ENCODE measurements at places on chromosomes 7 and 10.

DNA sequence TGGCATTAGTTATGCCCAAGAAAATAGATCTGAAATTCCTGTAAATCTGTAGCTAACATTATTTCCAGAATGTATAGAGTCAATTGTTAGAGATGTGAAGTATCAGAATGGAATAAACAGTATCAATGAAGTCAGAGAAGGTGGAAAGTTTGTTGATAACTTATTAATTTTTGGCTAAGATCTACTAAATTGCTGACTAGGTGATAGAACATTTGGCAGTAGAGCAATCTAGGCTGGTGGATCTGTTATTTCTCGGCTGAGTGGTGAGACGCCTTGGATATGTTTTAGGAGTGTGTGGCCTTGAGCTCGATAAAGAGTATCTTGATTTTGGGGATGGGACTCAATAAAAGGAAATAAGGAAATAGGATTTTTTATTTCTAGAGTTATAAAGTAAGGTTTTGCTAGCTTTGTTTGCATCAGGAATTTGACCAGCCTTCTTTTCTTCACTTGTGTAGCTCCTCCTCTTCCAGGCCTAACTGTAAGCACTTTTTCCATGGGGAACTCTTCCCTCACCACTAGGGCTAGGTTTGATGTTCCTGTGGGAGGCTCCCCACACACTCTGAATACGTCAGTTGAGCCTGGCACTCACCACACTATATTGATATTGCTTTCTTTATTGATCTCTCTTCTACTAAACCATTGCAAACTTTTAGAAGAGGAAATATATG, 86.8 kb upstream of the CSTF2T start:
- no peak for DNase-seq

GRCh38 chr10:102352066-102352715, 43.3 kb upstream of the NFKB2 start:
- DNase-seq, result peak; percentile 46

GRCh38 chr7:23520582-23520981, 11.2 kb downstream of the TRA2A start:
- no peak for DNase-seq

DNA sequence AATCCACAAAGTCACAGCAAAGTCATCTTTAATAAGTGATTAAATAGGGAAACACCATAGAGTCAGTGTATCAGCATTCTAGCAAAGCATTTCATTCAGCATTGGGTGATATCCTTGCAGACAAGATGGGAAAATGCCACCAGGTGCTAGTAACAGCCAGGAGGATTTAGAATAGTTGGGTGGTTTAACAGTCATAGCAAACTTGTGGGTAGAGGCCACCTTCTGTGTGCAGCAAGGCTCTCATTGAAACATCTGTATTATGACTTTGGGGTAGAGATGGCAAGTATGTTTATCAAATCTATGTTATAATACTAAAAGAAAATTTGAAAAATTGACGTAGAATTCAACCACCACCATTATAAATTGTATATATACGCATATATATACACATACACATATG, 26.4 kb upstream of the ADO start:
- DNase-seq, result no peak

DNA sequence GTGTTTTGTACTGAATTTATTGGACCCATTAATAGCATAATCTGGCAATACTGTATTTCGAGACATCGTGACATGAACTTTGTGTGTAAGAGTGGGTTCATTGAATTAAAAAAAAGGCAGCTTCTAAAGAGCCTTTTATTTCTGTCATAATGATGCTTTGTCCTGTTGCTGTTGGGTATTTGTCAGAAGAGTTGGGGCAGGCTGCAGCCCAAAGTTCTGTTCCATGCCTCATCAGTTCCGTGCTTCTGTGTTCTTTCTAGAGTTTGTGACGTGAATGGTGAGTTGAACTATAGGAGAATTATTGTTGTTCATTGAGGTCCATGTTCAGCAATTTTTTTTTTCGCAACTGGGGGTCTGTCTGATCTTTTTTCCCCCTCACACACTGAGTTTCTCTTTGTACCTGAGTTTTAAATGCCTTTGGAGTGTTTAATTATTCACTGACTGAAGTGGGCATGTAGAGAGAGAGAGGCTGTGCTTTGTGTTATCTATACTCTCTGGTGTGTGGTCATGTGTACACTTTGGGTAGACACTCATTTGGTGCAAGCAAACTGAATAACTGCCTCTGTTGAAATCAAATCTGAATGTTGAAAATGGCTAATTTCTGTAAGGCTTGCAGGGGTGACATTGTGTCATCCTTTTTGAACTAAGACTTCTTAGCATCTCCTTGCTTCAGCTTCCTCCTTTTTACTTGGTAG, 69.8 kb downstream of the ADD3 start:
- DNase-seq, result no peak

- DNase-seq, result no peak
These were observed 37.5 kb upstream of the PIK3CG start for GRCh38 chr7:106827626-106828025.

DNA sequence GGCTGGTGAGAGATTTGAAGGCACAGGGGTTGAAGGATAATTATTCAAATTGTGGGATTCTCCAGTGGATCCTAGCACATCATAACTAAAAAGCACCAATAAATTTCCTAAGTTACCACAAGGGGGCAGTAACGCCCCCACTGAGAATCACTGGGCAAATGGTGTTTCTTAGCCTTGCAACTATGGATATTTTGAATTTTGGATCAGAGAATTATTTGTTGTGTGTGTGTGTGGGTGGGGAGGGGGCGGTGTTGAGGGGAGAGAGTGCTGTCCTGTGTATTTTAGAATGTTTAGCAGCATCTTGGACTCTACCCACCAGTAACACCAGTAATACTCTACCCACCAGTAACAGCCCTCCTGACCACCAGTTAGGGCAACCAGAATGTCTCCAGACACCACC, 63.3 kb upstream of the PRKG1 start:
- DNase-seq, result no peak

GRCh38 chr10:76559892-76560220, 1077.8 kb downstream of the KCNMA1 start:
- DNase-seq, result no peak

DNA sequence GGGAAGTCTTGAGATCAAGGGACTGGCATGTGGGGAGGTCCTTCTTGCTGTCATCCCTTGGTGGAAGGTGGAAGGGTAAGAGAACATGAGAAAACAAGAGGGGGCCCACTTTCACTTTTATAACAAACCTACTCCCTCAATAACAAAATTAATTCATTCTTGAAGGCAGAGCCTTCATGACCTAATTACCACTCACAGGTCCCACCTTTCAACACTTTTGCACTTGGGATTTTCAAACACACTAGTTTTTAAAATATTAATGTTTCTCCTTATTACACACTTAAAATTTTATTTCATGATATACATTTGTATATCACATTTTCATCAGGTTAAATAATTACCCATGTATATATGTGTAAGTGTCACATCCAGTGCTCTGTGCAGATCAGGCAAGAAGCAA, 2.0 kb downstream of the ST7 start:
- no peak for DNase-seq

GRCh38 chr10:123134915-123135414, 805 bp upstream of the HMX3 start:
- DNase-seq, result no peak

- DNase-seq, result peak; percentile 14
These were observed 461 bp upstream of the FIGNL1 start for GRCh38 chr7:50450590-50451032.

DNA sequence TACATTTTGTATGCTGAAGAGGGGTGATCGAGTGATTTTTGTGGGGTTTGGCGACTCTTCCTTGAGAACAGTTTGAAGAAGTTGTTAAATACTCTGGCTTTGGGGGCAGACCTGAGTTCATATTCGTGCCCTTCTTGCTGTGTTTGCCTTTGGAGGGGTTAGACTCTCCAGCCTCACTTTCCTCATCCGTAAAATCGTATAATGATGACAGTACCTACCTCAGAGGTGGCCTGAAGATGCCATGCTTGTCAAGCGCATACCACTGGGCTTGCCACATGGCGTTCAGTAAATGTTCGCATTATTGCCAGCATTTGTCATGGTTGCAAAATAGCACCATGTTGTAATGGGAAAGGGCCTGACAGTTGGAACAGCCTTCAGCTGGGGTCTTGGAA, 1.3 kb downstream of the STK17A start:
- DNase-seq, result no peak

DNA sequence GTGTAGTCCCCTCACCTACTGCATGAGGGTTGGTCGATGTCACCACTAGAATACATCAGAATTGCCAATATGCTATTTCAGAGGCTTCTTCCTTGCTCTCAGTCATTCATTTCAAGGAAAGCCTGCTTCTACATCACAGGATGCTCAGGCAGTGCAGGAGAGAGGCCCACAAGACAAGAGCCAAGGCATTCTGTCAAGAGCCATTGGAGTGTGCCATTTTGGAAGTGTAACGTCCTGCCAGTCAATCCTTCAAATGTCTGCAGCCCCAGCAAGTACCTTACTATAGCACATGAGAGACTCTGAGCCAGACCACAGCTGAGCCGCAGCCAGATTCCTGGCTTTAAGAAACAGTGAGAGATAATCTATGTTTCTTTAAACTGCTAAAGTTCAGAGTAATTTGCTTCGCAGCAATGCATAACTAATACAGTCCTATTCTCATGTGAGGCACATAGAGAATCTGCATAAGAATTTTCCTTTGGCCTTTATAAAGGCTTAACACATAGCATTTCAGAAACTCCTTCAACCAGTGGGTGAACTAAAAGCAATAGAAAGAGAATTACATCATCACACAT, 166.5 kb upstream of the GNAI1 start:
- DNase-seq, result no peak

DNA sequence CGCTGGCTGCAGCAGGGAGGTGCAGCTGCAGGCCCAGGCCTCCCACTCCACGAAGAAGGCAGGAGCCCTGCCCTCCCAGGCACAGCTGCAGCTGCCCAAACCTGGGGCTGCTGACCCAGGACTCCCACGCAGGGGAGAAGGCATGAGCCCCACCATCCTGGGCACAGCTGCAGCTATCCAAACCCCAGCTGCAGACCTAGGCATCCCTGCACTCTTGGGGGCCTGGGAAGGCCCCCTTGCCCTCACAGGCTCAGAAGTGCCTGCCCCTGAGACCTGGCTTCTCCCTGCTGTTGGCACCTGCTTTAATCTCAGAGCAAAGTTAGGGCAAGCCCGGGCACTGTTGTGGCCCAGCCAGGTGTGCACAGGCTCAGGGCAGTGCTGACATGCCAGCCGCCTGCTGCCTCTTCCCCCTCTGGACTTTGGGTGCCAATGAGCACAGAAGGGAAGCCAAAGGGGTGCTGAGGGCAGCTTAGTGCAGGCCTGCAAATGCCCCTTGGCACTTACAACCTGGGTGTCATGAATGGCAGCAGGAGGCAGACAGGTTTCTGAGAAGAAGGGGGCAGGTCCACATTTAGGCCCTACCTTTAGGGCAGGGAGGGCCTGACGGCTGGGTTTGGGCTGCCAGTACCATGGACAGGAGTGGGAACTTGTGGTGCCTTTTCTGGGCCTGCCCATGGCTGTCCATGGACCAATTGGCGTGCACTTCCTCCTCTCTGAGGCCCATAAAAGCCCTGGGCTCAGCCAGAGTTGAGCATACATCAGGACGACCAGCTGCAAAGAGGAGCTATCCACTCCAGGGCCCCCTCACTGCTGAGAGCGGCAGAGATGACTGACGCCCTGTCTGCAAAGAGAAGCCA, 31.1 kb downstream of the CRTAC1 start:
- no peak for DNase-seq

DNA sequence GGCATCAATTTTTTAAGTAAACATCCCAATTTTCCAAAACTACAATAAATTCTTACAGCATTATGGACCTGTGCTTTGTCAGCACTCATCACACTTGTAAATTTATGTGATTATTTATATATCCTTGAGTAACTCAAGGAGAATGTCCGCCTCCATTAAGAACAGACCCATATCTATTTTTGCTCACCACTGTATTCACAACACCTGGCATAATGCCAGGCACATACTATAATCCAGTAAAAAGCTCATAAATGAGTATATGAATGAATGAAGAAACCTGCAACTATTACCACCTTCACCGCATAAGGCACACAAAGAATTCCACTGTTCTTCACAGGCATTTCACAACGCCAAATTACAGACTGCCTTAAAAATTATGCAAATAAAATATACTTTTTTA, 46.9 kb downstream of the MINDY3 start:
- DNase-seq, result no peak

GRCh38 chr10:78991187-78991586, 77.6 kb upstream of the ZMIZ1 start:
- no peak for DNase-seq

DNA sequence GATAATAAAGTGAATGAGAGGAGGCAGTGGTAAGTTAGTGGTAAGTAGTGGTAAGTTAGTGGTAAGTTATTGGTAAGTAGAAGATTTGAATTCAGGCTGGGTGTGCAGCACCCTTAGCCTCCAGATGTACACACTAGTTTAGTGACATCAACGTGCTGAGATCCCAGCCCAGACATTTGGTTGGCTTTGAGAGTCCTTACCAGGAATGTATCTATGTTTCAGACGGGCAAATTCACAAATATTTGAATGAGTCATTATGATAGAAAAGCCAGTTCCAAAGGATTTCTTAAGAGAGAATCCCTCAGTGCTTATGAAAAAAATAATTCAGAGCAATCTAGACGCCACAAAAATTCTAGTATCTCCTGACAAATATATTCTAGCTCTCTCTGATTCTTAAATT, 70.0 kb downstream of the ARL4A start:
- DNase-seq, result no peak

GRCh38 chr7:139232377-139232717, 1.3 kb downstream of the UBN2 start:
- no peak for DNase-seq

- no peak for DNase-seq
These were observed 75.3 kb upstream of the IL6 start for GRCh38 chr7:22651534-22652243.

- no peak for DNase-seq
These were observed 2.8 kb upstream of the DEPP1 start for GRCh38 chr10:44981172-44982113.

DNA sequence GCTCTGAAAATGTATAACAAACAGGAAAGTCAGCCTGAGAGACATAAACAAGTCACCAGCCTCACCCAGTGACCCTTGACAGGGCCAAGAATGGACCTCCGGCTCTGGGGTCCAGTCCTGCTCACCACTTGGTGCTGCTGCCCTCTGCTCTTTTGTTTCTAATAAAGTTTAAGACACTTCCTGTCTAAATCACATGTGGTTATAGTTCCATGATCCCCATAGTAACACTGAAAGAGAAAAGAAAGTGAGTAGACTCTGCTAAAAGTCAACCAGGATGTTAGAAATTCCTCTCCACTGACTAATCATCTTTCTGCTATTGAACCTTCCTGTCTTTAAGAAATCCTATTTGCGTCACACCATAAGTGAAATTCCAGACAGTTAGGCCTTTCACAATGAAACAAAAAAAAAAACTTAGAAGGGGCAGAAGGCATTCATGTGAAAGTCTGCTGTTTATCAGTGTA, 179.2 kb upstream of the BET1 start:
- no peak for DNase-seq

DNA sequence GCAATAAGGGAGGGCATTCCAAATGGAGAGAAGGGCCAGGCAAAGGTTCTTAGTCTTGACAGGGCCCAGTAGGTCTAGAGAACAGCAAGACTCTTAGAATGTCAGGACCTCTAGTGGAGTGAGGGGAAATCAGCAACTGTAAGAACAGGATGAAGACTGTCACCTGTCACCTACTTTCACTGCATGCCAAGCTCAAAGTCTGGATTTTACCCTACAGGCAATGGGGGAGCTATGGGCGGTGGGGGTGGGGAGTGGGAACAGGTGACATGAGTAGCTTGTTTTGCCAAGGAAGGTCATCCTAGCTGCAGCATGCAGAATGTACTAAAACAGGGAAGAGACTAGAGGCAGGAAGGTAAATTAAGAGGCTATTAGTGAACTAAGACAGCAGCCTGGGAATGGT, 18.3 kb downstream of the GOT1 start:
- no peak for DNase-seq
